ENCODE measurements at places on chromosomes 1 and 21. TPM values are rescaled to one million over a fixed set of nuclear protein-coding genes. Genes with fewer than 3 reads are reported as not detected.

The ANKRD45 gene
- total RNA-seq, result not detected

The ATAD3B gene
- total RNA-seq, result 93.4 TPM

The C1orf74 gene
- 4.7 TPM for total RNA-seq

The CD1C gene
- total RNA-seq, result not detected

The PGLYRP4 gene
- 0.13 TPM for total RNA-seq

The HCRTR1 gene
- total RNA-seq, result not detected

The SERINC2 gene
- 1.2 TPM for total RNA-seq

The PLD5 gene
- total RNA-seq, result not detected

The WNT2B gene
- total RNA-seq, result 0.04 TPM

The CD52 gene
- 90.7 TPM for total RNA-seq

The MMEL1 gene
- not detected for total RNA-seq

The CCDC27 gene
- not detected for total RNA-seq

The PAQR6 gene
- 1.0 TPM for total RNA-seq

The FAM151A gene
- total RNA-seq, result not detected

The ACTA1 gene
- total RNA-seq, result not detected

The VAMP4 gene
- 13.7 TPM for total RNA-seq

The LCE2C gene
- total RNA-seq, result not detected

The BCL2L15 gene
- total RNA-seq, result 0.09 TPM

The NR5A2 gene
- total RNA-seq, result 0.25 TPM
